ENCODE measurements at places on chromosomes 11 and 22.

DNA sequence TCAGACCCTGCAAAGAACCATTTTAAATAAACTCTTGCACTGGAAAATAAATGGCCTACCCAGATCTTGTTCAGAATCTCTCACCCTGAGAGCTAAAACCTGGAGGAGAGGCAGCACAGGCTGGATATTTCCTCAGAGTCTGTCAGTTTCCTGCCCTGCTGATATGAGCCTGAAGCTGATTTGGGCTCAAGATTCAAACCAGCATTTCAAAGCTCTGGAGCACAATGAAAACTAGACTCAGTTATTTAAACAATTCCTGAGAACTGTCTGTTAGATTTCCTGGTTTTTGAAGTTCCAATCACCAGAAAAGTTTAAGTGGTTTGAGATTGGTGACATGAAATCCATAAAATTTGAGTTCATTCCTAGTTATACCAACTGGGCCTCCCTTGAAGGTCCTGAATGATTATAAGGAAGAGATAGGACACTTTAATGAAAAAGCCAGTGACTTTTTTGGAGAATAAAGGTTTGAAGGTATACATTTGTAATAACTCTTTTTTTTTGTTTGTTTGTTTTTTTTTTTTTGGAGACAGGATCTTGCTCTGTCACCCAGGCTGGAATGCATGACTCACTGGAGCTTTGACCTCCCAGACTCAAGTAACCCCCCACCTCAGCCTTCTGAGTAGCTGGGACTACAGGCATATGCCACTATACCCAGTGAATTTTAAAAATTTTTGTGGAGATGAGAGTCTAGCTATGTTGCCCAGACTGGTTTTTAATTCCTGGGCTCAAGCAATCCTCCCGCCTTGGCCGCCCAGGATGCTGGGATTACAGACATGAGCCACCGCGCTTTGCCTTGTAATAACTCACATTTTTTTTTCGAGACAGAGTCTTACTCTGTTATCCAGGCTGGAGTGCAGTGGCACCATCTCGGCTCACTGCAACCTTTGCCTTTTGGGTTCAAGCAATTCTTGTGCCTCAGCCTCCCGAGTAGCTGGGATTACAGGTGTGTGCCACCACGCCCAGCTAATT is 8.0 kb upstream of the ESAM start:
- DNase-seq: no peak

GRCh38 chr11:116504541-116505297 is 268.1 kb downstream of the BUD13 start:
- no peak for DNase-seq

DNA sequence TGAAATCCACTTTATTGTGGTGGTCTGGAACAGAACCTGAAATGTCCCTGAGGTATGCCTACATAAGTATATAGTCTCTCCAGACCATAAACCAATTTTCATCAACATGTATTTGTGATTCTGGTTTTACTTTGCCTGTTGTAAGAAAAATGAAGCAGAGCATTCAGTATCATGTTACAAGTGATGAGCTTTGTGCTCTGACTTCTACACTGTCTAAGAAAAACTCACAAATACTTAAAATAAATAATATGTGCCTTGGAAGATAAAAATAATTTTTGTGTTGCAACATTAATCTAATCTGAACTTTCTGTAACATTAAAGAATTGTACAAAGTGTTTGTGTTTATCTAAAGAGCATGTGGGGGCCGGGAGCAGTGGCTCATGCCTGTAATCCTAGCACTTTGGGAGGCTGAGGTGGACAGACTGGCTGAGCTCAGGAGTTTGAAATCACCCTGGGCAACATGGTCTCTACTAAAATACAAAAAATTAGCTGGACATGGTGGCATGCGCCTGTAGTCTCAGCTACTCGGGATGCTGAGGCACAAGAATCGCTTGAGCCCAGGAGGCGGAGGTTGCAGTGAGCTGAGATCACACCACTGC is 219.5 kb downstream of the SOX6 start:
- DNase-seq: no peak

- DNase-seq: peak; percentile 67
Measured at GRCh38 chr22:23079814-23080521, 9.6 kb downstream of the GNAZ start.

- no peak for DNase-seq
Measured at GRCh38 chr22:20206709-20207215, 55.9 kb upstream of the CCDC188 start.

DNA sequence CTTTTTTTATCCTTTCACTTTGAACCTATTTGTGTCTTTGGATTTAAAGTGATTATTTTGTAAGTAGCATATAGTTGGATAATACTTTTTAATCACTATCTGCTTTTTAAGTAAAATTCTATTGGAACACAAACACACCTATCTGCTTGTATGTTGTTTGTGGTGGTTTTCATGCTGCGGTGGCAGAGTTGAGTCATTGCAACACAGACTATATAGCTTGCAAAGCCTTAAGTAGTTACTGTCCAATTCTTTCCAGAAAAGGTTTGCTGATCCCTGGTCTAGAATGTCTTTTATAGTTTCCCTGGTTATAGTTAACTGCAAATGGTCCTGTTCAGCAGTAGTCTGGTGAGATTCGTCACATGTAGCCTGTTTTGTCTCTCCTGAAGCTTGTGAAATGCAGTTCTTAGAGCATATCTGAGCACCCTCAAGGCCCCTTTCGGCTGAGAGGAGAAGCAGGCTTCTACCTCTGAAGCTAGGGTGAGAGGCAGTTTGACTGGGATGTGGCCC is 21.5 kb downstream of the SHANK3 start:
- DNase-seq: no peak

GRCh38 chr11:116207421-116208141 is 565.2 kb downstream of the BUD13 start:
- DNase-seq: no peak
